ENCODE measurements at places on chromosomes 2 and 18.

GRCh38 chr2:26536371-26537068 is 58.6 kb upstream of the OTOF start:
- no peak for DNase-seq

GRCh38 chr2:154143105-154143504 is 271.4 kb downstream of the GALNT13 start:
- no peak for DNase-seq

DNA sequence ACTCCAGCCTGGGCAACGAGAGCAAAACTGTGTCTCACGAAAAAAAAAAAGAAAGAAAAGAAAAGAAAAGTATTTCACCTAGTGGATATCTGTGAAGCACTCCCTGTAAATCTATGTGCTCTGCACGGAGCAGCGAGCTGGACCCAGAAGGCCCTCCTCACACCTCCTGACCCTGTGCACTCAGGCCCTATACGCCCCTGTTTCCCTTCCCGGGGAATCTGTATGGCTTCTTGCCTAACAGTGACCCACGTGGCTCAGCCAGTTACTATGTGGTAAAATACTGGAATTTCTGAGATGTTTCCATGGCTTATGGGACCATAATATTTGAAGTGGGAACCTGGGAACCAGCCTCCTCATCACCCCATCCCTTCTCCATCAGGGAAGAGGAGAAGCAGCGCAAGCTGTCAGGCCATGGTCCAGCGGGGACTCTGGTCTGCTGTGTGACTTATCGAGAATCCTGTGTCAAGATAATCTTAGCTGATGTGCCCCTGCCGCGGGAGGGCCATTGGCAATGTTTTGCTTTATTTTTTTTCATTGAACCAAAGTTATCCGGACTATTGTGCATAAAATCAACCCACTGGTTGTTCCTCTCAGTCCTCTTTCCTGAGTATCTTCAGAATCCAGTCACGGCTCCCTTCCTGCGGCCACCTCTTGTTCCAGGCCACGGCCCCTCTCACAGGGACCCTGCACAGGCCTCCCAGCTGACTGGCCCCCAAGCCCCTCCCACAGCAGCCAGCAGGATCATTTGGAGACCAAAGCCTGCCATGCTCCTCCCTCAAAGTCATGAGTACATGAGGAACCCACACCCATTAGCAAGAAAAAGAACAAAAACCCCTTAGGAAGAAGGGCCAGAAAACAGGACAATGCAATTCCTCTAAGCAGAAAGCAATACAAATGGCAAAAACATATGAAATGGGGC is 30.6 kb downstream of the SDC1 start:
- DNase-seq, result no peak

DNA sequence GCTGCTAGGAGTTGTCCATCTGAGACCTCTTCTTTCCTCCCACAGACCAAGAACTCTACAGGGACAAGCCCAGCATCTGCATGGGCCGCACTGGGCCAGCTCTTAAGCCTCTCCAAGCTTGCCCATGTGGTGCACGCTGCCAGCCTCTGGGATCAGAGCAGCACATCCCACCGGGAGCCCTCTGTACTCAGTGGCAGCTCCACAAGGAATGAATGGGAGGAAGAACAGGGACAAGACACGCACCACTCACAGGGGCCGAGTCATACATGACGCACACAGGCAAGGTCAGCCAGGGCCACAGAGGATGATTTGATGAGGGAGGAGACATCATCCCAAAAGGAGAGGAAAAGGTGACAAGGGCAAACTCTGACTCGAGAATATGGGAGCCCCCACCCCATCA is 268.3 kb downstream of the KLHL29 start:
- DNase-seq, result no peak

- no peak for DNase-seq
Observed at GRCh38 chr2:189347540-189347939, 93.7 kb upstream of the WDR75 start.

All from NCI-H1105 (cell line).